ENCODE measurements at places on chromosomes 2 and 18.
A peak's percentile ranks its signal among the peaks of the same experiment; 100 is the strongest.

- no peak for DNase-seq
These were observed 278.3 kb downstream of the MYCN start for GRCh38 chr2:16218625-16219024.

DNA sequence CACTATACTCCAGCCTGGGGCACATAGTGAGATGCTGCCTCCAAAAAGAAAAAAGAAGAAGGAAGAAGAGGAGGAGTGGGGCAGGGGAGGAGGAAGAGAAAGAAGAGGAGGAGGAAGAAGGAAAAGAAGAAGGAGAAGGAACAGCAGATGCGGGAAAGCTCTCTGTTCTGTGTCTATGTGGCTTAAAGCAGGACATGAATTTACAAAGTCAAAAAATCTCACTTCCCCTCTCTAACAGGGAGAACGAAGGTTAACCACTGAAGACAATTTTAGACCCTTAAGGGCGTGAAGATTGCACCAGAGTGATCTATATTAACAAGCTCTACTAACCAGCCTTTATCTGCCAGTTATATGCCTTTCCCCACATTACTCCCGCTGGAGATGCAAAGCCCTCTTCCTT, 258.9 kb downstream of the METTL4 start:
- no peak for DNase-seq

GRCh38 chr2:191759680-191760079, 81.7 kb downstream of the NABP1 start:
- no peak for DNase-seq

DNA sequence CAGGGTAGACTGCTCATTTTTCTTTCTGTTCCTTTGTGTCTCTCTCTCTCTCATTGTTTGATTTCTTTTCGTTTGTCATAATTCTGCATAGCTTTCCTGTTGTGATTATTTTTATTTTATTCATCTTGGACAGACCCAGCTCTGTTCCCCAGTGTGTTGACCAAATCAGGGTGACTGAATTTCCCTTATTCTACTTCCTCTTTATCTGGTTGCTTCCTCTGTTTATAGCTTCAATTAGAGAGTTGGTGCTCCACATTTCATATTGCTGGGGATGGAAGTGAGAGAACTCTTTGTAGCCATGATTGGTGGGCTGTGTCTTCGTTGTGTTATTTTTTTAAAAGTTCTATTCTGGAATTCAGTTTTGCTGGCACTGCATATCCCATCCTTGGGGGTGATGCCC, 19.1 kb downstream of the PROKR1 start:
- DNase-seq: no peak

DNA sequence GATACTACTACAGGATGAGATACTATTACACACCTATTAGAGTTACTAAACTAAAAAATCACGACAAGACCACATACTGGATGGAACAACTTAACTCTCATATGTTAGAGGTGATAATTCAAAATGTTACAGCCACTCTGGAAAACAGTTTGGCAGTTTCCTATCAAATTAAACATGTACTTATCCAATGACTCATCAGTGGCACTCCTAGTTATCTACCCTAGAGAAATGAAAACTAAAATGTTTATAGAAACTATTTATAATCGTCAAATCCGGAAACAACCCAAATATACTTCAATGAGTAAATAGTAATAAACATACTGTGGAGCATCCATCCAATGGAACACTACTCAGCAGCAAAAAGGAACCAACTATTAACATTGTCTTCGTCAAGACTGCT, 137.0 kb upstream of the RBBP8 start:
- no peak for DNase-seq

- peak; percentile 30 for DNase-seq
These were observed 10.2 kb downstream of the RALB start for GRCh38 chr2:120262761-120263428.

DNA sequence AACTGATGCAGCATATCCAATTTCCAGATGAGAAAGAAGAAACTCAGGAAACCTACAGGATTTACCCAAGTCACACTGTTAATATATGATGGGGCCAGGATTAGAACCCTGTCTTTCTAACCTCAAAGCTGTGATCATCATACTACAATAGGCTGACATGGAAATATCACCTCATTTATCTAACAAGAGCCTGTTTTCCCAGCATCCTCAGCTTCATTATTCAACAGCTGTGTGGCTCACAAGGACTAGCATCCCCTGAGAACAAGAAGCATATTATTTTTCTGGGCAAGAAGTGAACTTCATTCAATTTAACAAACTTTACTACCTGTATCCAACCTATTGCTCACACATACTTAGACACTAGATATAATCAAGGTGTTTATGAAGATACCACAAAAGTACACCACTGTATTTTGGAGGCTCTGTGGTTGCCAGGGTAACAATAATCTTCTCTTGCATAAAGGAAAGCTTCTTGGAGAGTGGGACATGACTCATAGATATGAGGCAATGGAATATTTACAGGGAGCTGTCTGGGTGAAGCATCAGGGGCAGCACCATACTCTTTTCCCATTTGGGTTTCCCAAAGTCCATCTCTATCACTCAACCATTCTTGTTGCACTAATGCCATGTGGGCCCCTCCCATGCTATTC, 218.2 kb downstream of the RAD51AP2 start:
- peak; percentile 90 for DNase-seq

All from brain microvascular endothelial cell (primary cell).